Hematopoietic multipotent progenitor cell treated with erythropoietin and hydrocortisone succinate and interleukin-3 and kit ligand, for 8 days (in vitro differentiated cells): ENCODE measurements at places on chromosomes 5 and 9.

GRCh38 chr9:35826071-35826701 is 2.3 kb downstream of the FAM221B start:
- DNase-seq: peak; percentile 80

DNA sequence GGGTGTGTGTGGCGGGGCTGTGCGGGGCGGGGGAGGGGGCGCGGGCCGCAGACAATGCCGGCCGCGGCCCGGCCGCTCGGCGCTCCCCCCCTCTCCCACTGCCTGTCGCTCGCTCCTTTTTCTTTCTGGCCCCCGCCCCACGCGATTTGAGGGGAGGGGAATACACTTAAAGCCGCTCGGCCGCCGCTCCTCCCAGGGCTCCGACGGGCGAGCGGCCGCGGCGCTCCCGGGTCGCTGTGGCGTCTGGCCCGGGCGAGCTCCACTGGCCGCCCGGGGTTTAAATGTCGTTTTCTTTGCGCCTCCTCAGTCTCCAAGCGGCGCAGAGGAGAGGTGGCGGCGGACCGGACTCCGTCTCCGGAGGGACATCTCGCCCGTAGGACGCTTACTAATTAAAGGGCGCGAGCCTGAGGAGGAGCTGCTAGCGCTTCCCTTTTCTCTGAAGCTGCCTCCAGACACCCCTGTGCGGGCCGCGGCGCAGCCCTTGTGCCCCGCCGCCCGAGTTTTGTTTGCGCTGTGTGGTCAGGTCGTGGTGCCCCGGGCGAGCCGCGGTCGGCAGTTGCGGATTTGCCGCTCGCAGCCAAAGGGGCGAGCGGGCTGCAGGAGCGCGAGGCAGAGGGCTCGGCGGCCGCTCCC is 1.4 kb downstream of the ZSWIM6 start:
- peak; percentile 43 for DNase-seq

DNA sequence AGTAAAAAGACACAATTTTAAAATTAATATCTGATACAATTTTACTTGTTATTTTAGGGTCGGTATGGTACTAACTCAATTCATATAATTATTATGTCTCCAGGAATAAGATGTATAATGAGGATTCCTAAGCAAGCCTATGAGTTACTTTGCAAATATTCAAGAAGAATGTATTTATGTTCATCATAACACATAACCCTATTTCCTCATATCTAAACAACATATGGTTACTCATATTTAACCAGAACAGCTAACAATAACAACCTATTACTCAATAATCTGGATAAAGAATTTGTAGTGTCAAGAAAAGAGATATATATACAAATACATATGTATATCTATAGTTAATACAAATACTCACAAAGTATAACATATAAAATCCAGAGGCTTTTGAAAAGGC is 285.9 kb downstream of the ARL15 start:
- DNase-seq: no peak

- no peak for DNase-seq
Measured at GRCh38 chr5:86979811-86980411, 287.8 kb upstream of the RASA1 start.

DNA sequence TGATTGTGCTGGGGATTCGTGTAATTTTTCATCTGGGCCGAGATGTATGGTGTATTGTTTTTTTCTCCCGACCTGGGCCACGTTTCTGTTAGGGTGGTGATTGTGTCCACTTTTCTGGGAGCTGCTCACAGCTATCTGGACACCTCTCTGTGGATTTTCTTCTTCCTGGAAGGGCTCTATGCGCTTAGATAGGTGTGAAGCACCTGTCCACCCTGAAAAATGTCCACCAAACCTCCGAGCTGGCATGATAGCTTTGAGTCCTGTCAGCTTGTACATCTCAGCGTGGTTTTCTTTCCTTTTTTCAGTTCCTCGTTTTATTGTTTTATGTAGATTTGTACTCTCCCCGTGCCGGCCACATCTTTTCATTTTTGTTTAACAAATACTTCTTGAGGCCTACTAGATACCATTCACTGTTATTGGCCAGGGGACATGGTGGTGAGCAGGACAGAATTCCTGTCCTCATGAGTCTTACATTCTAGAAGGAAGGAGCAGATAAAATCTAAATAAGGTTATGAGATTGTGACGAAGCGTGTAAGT is 1.1 kb downstream of the UGCG start:
- peak; percentile 45 for DNase-seq

DNA sequence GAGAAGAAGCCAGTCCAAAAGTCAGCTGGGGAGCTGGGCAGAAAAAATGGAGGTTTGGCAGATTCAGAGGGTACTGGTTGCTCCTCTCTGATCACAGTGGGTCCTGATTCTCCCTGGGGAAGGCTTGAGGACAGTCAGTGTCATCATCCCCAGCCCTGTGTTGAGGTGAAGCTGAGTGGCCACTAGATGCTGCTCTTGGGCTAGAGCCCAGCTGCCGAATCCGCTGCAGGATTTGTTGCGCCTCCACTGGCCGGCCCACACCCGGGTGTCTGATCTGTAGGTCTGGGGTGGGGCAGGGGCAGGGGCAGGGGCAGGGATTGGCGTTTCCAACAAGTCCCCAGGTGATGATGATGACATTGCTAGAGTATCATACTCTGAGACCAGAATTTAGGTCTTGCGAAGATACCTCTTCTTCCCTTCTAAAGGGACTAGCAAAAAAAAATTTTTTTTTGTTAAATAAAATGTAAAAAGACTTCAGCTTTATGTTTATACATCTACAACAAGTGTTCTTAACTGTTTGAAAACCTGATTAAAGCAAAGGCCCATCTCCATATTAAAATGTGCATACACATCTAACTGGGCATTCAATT is 106.8 kb downstream of the PDE6A start:
- DNase-seq: peak; percentile 75

DNA sequence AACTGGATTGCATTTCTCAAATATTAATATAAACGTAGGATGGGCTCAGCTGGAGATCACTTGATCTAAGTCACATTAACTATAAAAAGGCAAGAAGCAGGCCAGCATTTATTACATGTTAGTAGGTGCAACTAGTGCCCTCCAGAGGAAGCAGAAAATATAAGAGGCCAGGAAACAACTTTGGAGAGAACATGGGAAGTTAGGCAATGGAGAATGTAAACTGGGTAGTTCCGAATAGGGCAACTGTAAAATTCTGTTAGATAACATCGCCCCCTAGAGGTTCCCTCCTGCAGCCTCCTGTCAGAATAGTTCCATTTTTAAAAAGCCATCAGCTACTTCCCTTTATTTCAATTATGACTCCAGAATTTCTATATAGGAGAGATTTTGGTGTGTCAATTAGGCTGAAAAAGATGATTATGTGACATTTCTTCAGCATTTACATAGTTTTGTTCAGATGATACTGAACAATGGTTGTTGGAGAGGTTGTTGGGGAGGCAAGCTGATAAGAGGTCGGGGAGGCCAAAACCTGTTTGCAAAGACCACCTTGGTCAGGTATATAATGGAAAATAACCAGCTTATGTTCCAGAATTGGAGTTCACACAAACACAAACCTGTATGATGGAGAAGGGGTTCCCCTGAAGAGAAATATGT is 22.4 kb downstream of the CCL28 start:
- DNase-seq: peak; percentile 93

- DNase-seq: no peak
Measured at GRCh38 chr9:110950041-110950645, 88.1 kb downstream of the LPAR1 start.

DNA sequence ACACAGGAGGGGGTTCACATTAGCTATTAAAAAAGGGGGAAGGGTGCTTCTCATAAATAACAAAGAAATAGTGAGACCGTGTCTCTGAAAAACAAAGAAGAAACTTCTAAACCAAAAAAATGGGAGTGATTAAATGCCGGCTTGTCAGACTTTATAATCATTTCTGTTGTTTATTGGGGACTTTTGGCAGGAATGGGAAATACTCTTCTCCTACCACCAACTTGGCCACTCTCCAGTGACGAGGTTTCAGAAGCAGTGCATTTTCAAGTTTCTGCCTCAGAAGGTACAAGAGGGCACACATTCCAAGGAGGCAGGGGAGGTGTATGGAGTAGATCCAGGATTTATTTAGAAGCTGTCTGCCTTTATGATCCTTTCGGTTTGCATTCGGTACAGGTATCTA is 46.2 kb downstream of the LIX1 start:
- DNase-seq: no peak

- DNase-seq: no peak
Measured at GRCh38 chr9:91858213-91859030, 91.6 kb downstream of the ROR2 start.

DNA sequence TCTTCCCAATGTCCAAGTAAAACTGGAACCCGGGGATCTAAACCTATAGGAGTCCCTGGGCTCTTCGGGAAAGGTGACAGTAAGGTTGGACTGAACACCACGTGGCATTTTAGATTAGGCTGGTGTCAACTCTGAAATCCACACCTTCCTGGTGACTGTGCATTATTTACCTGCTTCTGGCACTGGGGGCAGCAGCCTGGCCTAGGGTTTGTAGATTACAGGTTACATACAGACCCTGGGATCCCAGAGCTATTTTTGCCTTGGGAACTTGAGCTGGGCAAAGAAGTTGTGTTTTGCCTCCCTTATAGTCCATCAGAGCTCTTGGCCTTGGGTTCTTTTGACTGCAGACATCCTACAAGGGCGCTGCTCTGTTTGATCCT is 173.2 kb downstream of the DAB2IP start:
- DNase-seq: no peak

- no peak for DNase-seq
Measured at GRCh38 chr5:166758151-166758550, 1533.3 kb upstream of the WWC1 start.

GRCh38 chr9:74644023-74644422 is 146.9 kb downstream of the RORB start:
- no peak for DNase-seq

GRCh38 chr5:95786821-95787418 is 35.6 kb downstream of the GLRX start:
- DNase-seq: peak; percentile 55

- peak; percentile 73 for DNase-seq
Measured at GRCh38 chr5:78985725-78986223, 664 bp upstream of the ARSB start.

DNA sequence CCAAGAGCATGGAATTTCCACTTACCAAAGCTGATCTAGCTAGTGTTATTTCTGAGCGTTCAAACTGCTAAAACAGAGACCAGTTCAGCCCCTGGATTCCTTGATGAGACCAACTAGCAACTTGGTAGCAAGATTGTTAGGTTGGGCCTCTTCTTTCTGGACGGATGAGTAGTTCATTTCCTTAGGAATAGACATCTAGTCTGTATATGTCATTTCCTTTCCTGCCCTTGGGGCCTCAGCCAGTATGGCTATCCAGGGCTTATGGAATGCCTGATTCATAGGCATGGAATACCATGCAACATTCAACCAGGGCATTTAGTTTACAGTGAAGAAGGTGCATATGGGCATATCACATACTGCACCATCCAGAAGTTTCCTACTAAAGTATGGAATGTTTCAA is 14.5 kb upstream of the LPAR1 start:
- no peak for DNase-seq

DNA sequence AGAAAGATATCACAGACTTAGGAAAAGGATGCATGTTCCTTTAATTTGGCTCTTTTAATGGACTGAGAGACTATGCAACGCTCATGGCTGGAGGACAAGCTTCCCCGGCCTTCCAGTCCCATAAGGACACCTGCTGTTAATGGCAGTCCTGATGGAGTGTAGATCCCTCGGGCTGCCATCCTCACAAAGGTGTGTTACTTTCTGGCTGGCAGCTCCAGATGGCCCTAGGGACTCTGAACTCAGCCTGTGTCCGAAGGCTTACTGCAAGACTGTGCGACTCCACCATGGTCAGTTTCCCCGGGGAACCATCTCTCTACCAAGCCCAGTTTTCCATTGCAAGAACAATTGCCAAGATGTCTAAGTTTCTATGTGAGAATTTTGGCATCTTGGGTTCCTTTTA is 25.5 kb upstream of the KCNIP1 start:
- no peak for DNase-seq

GRCh38 chr9:128142596-128142995 is 6.7 kb upstream of the LCN2 start:
- DNase-seq: no peak

- DNase-seq: no peak
Measured at GRCh38 chr5:142614054-142614453, 71.8 kb downstream of the FGF1 start.

- DNase-seq: no peak
Measured at GRCh38 chr5:74371621-74372020, 268.9 kb downstream of the ENC1 start.

DNA sequence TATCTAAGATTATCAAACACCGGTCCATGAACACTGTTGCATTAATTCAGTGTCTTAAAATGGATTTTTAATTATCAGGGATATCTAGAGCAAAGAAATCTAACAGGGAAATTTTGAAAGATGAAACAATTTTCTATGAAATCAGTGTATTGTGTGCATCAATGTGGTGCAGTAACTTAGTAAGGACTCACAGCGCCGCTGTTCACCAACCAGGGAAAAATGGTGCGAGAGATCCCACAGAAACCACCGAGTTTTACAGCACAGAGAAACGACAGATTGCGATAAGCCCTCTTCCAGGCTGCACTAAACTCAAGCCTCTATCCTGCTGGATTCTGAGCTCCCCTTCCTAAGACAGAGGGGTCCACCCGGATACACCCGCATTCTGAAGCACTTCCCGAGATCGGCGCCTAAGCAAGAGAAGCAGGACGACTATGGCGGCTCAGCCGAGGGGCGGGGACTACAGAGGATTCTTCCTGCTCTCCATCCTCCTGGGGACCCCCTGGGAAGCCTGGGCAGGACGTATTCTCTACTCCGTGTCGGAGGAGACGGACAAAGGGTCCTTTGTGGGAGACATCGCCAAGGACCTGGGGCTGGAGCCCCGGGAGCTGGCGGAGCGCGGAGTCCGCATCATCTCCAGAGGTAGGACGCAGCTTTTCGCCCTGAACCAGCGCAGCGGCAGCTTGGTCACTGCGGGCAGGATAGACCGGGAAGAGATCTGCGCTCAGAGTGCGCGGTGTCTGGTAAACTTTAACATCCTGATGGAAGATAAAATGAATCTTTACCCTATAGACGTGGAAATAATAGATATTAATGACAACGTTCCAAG is at the start of gene PCDHGA7:
Gene PCDHGA7 (plus strand): TSS at position 274 of the 826 bp plus-strand sequence. CDS start 158 bp downstream, at position 432.
- DNase-seq: no peak

- no peak for DNase-seq
Measured at GRCh38 chr5:124195411-124195810, 551.0 kb downstream of the ZNF608 start.

GRCh38 chr9:119148855-119149254 is 220.4 kb downstream of the BRINP1 start:
- DNase-seq: no peak

DNA sequence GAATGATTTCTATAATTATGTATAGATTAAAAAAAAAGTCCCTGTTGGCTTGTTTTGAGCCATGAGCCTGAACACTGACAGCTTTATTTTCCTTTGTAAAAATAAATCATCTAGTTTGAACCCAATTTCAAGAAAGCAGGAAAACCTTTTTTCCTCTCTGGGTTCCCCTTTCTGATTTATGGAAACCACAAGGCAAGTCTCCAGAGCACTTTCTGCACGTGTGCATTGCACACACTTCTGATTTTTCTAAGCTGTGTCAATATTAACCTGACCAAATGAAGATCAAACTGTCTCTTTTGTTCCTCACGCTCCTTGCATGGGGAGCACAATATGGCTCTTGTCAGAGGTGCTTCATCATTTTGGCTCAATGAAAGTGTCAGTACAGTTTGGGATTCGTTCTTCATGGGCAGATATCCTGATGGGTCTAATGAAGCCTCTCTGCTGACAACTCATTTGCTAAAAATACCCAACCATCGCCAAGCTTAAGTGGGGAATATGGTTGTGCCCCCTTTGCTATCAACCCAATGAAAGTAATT is 39.2 kb upstream of the PCA3 start:
- DNase-seq: no peak

- no peak for DNase-seq
Measured at GRCh38 chr9:122381206-122381950, 10.6 kb downstream of the PTGS1 start.

GRCh38 chr5:100496296-100496695 is 38.9 kb upstream of the FAM174A start:
- DNase-seq: no peak
